CD8-positive, alpha-beta memory T cell (primary cell): ENCODE measurements at places on chromosomes 6 and 20. TPM values are rescaled to one million over a fixed set of nuclear protein-coding genes. Genes with fewer than 3 reads are reported as not detected.
A peak's percentile ranks its signal among the peaks of the same experiment; 100 is the strongest.

GRCh38 chr20:45377269-45377668 is 856 bp downstream of the TP53TG5 start:
- no peak for DNase-seq

DNA sequence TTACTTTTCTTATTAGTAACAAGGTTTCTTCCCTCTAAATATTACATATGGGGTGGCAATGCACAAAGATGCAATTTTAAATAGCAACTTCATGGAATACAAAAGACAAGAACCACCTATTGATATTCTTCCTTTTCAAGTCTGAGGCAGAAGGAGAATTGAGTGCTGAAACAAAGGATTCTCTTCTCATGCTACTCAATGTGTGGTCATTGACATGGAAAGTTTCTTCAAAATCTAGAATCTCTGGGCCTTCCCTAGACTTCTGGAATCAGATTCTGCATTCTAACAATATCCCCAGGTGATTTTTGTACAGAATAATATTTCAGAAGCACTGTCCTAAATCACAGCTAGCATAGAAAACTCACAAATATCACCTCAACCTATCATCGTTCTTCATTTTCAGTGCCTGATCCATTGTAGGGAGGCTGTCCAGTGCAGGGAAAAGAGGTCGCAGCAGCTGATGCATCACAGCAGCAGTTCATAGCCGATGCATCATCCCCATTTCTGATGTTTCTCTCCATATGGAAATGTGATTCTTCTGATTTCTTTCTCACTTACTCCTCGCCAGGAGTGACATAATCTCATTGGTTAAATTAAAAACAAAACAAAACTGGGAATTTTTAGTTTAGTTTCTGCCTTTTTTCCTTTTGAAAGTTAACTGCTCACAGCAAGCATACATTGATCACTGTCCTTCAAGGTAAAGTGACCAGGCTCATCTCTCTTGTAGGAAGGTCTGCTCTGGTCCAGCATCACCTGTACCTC is 139.5 kb upstream of the FAM83B start:
- no peak for DNase-seq

GRCh38 chr6:150887978-150888563 is 22.6 kb downstream of the MTHFD1L start:
- DNase-seq = no peak

DNA sequence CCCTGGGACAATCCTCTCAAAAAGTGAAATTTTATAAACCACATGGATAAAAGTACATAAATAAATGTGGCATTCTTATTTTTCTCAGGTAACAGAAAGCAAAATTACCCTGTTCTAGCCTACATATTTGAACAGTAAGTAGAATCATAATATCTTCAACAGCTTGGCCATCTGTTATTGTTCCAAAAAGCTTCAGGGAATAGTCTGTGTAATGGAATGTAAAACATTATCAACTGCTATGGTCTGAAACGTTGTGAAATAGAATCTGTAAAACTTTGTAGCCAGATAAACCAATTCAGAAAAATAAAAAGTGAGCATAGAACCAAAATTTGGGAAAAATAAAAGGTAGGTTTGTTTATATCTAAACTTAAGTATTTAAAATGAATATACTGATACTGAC is 114.7 kb downstream of the THEMIS start:
- no peak for DNase-seq

- DNase-seq = no peak
Measured at GRCh38 chr20:14820771-14821170, 483.4 kb upstream of the FLRT3 start.

DNA sequence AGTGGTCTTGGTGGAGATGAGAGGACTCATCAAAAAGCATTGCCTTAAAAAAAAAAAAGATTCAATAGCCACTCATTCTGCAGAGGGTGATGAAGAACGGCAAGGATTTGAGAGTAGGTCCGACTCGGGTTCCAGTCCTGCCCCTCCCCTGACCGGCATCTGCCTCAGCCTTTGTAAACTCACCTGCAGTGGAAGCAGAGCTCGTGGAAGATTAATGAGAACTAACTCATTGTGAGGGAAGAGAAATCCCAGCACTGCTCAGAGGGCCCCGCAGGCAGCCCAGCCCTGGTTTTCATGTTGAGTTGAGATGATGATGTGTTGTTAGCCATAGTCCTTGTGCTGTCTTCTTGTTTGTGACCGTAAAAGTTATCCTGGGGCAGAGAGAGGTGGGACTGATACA is 59.4 kb downstream of the GCNT2 start:
- DNase-seq = no peak

DNA sequence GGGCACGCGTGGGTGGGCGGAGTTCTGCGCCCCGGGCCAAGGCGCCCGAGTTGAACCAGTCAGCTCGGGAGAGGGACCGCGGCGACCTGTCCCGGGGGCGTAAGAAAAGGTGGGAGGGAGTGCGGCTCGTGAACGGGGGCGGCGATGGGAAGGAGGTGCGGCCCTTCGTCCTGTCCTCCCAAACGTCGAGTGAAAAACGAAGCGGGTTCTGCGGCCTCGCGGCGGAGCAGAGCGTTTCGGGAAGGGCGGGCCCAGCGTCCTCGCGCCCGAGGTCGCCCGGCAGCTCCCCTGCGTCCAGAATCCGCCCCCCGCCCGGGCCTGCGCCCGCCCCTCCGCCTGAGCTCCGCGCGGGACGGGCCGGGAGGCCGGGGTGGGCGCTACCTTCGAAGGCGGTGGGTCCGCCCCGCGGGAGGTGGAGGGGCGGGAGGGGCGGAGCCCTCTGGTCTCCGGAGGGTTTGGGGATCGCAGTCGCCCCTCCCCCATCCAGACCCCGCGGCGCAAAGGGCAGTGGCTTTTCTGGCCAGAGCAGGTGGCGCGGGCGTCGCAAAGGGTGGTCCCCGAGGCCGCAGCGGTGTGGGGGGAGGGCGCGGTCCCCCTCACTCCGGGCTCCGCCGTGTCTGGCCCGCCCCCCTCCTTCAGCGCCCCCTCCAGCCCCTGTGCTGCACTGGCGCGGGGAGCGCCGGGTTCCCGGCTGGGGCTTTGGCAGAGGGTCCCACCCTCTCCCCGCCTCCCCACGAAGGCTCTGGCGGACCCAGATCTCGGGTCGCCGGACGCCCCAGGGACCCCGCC is 838 bp downstream of the STMN3 start:
- DNase-seq = peak; percentile 38

- DNase-seq = no peak
Measured at GRCh38 chr20:45459606-45460005, 9.9 kb upstream of the WFDC2 start.

- no peak for DNase-seq
Measured at GRCh38 chr6:99943846-99944245, 50.2 kb downstream of the MCHR2 start.

DNA sequence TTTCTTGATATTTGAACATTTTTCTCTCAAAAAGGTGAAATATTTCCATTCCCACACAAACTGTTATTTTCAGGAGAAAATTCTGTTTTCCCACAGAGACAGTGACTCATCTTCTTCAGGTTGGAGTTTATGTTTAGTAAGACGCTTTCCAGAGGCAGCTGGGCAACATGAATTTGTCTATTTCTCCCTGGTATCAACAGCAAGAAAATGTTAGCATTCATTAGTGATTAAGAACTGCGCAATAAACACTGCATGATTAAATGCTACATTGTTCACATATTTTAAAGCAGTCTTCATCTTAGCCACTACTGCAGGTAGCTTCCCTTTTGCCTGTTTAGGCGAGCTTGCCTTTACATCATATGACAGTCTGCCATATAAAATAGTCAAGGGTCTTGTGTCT is 295.7 kb downstream of the C6orf118 start:
- no peak for DNase-seq

DNA sequence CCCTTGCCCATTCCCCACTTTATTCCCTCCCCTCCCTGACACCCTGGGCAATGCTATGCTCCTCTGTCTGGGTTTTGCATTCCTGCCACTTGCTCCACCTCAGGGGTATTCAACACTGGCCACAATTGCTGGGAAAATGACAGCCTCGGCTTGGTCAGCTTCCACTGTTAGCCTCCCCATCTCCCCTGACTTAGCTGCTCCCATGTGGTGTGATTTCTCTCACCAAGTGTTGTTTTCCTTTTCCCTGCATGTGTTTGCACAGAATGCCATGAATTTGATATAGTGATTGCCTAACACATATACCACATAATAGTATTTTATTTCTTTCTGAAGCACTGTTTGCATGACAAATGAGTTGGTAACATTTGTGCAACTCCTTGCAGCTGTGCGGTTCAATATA is 1.4 kb upstream of the LEMD2 start:
- DNase-seq = no peak

- no peak for DNase-seq
Measured at GRCh38 chr6:1463751-1464426, 74.5 kb downstream of the FOXF2 start.

- DNase-seq = no peak
Measured at GRCh38 chr6:25342802-25343201, 63.6 kb downstream of the CARMIL1 start.

- no peak for DNase-seq
Measured at GRCh38 chr6:1468126-1468525, 78.8 kb downstream of the FOXF2 start.

DNA sequence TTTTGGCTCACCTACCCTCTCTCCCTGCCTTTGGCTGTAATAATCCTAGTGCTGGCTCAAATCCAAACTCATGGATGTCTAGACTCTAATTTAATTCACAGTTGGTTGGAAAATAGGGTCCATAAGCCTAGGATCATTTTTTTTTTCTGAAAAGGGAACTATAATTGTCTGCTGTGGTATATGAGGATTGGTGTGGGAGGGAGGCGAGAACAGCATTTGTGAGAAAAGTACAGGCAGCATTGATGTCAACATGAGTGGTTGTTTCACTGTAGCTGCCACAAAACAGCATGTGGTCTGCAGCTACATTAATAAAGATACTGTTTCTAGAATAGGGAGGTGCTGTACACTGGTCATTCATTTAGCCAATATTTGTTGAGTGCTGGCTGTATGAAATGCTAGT is 18.6 kb upstream of the POLR1H start:
- DNase-seq = no peak

DNA sequence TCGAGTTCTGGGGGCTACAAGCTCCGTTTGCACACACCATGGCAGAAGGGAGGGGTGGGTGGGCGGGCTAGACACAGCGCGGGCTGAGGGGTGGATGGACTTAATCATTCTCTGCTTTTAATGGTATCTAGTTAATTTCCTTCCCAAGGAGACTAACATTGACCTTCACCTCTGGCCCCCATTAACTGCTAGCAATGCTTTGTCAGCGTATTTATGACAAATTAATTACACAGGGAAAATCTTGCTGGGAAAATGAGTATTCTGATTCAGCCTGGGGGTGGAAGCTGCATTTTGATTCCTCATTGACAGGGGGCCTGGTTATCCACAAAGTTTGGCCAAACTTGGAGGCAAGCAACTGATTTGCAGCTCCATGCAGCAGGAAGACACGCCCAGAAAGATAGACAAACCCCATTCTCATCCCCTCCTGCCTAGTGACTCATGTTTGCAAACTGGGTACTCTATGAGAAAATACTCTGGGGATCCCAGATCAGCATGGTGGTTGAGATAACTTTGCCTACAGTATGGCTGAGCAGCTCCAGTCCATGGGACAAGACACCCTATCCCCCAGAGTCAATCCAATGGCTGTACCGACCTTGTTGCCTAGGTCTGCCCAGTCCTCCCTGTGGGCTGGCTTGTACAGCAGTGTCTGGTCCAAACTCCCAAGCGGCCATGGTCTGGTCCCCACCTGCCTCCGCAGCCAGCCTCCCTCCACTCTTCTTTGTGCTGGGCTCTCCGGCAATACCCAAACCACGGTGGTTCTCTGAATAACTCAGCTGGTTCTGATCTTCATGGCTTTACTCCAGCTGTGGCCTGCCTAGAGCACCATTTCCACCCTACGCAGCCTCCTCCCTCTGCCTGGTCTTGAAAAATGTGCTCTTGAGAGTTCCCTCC is 19.7 kb downstream of the ZBP1 start:
- no peak for DNase-seq

- no peak for DNase-seq
Measured at GRCh38 chr20:44495802-44496481, 20.3 kb downstream of the TTPAL start.

GRCh38 chr20:52490711-52491430 is 299.3 kb upstream of the ZFP64 start:
- DNase-seq = no peak

GRCh38 chr20:8951164-8951563 is 117.7 kb upstream of the PLCB4 start:
- DNase-seq = no peak

- no peak for DNase-seq
Measured at GRCh38 chr6:31691564-31692108, 10.8 kb upstream of the LY6G5C start.

GRCh38 chr20:20410678-20411077 is 42.8 kb downstream of the INSM1 start:
- DNase-seq = no peak

DNA sequence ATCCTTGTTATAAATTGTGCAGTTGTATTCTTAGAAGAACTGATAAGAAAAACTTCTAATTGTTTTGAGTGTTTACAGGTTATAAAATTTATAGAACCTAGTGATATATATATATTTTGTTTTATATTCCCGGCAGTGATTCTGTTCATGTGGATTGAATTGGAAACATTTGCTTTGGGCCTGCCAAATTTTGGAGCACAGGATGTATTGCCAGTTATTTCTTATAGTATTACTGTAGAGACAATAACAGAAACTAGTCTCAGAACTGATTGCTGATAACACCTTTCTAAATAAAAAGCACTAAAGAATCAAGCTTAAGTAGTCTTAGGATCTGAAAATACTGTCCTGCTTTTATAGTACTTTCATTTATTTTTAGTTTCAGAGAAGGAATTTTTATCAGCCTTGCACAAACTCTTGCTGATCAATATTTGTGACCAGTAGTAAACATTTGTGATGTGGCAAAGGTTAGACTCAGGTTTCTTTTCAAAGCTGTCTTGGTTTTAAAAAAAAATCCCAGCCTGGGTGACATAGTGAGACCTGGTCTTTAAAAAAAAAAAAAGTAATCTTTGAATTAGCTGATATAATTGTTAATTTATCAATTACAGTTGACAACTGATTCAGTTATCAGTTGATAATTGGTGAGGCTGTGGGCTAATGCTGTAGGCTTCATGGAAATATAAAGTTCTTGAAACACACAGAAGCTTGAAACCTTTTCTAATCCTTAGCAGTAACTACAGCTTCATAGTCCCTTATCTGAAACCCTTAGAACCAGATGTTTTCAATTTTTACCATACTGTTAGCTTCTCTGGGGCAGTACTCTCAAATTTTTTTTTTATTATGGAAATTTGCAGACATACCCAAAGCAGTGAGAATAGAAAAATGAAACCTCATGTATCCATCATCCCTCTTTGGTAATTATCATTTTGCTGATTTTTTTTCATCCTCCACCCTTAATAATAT is 42.4 kb downstream of the RNGTT start:
- no peak for DNase-seq

Gene PTPRT
- total RNA-seq = not detected

Gene RPS10
- 2,032 TPM for total RNA-seq

Gene SAMD10
- total RNA-seq = 24.5 TPM

Gene MYLK4
- 0.24 TPM for total RNA-seq

Gene RBBP8NL
- not detected for total RNA-seq

Gene OPRM1
- not detected for total RNA-seq

Gene HLA-G
- 0.59 TPM for total RNA-seq

Gene DYNLT2
- total RNA-seq = 1.4 TPM

Gene REM1
- not detected for total RNA-seq

Gene HLA-DOA
- 6.7 TPM for total RNA-seq

Gene CCDC28A
- total RNA-seq = 15.1 TPM

Gene TREM2
- 0.44 TPM for total RNA-seq
